ENCODE measurements at places on chromosomes 6 and 20.

DNA sequence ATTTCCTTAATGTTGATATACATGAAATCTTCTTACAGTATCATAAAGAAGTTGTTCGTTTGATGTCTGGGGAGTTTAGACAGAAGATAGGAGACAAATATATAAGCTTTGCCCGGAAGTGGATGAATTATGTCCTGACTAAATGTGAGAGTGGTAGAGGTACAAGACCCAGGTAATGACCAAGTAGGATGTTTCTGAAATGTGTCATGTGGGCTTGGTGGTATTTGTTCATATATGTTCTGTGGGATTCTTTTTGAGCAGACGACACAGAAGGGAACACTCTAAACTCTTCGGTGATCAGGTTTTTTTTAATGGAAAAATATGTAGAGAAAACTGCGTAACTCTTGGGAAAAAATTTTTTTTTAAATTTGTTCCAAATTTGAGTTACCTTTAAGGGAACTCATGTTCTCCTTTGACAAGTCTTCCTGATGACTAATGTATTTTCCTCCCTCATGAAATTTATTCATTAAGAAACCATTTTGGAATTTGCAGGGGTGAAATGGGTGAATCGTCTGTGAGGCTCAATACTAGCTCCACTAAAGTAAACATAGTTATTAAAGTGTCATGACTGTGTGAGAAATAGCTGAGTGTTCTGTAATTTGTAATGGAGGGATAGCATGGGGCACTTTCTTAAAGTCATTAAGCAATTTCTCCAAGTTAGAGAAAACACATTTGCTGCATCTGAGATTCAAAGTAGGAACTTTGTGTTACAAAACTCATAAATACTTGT is 100.6 kb downstream of the MAP3K4 start:
- DNase-seq, result no peak

DNA sequence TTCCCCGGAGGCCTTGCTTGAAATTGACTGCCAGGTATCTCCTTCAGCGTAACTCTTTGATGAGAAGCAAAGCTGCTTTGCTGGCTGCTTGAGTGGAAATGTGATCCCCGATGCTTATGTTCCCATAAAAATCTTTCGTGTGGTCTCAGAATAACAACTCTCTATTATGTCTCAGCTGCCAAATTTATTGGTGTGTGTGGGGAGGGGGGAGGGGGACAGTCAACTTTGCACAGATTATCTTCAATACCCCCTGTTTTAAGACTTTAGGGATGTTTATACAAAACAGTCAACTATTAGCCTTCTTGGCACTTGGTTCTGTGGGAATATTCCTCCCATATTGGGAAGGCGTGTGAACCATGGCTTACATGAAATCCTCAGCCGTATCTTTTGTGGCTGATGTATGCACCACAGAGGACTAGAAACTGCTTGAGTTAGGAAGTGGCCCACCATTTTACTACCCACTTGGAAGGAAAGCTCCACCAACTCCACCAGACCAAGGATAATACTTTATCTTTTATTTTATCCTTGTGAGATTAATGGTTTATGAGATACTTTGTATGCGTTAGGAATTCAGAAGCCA is 101.5 kb upstream of the SLC24A3 start:
- no peak for DNase-seq

DNA sequence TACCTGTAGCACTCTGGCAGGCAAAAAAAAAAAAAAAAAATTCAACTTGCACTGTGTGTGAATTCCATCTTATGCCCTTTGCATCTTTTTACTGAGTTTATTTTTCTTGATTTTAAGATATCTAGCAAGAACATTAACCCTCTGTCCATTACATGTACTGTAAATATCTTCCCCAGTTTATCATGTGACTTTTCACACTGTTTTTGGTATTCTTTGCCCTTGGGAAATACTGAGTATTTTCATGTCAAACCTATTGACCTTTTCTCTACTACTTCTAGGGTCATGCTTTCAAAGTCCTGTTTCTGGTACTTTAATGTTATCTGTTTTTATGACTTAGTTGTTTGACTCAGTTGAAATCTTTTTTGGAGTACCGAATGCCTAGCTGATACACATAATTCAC is 843 bp upstream of the HUS1B start:
- no peak for DNase-seq

- no peak for DNase-seq
Measured at GRCh38 chr20:58014628-58015315, 213.7 kb downstream of the ANKRD60 start.

DNA sequence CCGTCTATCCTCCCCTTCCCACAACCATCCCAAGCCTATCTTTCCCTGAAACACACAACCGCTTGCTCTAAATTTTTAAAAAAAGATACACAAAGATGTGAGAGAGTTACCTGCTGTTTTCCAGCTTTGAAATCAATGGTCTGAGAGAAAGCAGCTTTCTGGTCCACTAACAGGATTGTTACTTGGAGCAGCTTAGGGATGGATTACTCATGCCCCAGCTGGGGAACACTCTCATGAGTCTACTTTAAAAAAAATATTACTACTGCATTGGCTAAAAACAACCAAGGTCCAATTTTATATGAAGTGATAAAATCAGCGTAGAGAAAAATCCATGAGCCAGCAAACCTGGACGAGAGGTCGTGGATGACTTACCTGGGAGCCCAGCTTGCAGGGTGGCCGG is 29.6 kb upstream of the FOXC1 start:
- no peak for DNase-seq

DNA sequence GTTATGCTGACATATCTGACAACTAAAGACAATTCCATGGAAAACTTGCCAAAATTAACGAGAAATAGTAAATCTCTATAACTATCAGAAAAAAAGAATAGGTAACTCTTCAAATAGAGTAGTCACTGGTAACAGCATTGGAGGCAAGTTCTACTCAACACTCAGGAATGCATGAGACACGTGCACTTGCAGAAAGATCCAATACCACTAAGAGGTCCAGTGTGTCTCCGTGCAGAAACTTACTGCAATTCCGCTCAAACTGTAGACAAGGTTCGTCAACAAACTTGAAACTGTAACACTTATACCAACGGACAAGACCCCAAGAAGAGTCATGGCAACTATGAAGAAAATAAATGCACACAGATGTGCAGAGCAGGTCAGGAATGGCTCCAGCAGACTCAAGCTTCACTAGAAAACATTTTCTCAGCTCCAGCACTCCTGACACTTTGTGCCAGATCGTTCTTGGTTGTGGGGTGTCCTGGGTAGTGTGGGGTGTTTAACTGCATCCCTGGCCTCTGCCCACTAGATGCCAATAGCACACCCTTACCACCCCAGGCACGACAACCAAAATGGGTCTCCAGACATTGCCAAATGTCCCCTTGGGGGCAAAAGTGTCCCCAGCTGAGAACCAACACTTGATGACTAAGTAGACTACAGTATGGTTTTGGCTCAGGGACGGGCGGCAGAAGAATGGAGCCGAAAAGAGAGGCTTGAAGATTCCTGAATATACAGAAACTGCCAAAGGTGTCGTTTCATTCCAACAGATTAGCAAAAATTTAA is 134.8 kb downstream of the DTNBP1 start:
- DNase-seq, result no peak

DNA sequence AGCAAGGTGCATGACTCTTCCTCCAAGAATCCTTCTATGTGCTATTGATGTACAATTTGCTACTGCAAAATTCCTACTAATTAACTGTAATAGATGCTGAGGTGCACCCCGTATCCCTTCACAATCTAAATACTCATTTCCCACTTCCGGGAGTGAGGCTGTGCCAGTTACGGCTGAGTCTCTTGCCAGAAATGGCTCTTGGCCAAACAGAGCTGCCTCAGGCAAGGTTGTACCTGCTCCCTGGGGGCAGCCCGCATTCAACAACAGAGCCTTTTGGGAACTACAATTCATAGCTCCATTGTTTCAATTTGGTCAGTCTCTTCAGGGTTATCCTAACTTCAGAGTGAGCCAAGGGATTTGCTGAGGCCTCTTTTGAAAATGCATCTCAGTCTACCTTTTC is 789.8 kb upstream of the MAP3K7 start:
- DNase-seq, result no peak

DNA sequence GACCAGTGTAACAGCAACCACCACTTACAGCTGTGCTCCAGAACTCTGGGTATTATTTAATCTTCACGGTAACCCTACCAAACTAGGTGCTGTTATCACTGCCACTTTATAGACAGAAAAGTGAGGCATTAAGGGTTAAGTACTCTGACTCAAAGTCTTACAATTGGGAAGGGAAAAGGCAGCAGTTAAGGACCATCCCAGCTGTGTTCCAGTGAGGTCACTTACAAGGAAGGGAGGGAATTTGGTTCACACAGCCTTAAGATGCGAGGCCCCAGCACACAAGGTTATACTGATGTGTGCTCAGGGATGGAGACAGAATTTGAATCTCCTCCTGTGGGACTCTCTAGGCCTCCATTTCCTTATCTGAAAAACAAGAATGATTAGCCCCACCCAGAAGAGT is 46.7 kb downstream of the TRERF1 start:
- no peak for DNase-seq

- DNase-seq, result no peak
Measured at GRCh38 chr20:19968466-19969073, 48.6 kb upstream of the NAA20 start.

DNA sequence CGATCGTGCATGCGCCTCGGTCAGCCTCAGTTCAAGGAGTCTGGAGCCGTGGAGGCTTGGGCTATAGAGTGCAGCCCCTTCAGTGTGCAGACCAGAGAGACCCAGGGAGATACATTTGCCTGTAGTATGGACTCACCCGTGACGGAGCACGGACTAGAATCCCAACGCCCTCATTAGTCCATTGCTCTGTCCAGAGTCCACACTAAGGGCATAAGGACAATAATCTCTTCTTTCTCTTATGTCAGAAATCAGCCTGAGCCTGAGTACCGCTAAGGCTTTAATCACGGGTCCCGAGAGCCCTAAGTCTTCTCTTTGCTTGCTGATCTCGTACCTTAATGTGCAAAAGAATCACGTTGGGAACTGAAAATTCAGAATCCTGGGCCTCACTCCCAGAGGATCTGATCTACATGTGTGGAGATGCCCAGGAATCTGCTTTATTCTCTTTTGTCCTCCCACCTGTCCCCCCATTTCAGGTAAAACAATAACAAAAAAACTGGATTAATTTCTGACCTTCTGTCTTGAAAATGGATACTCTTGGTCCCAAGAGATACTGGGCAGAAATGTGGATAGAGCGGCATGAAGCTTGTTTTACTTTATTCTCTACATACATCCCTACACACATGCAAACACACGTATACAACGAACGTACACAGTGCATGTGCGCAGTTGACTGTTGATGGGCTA is 671 bp downstream of the BPHL start:
- DNase-seq, result no peak

GRCh38 chr6:158219228-158219627 is 51.1 kb downstream of the GTF2H5 start:
- DNase-seq, result no peak

GRCh38 chr6:21522797-21523456 is 70.6 kb upstream of the SOX4 start:
- DNase-seq, result no peak

DNA sequence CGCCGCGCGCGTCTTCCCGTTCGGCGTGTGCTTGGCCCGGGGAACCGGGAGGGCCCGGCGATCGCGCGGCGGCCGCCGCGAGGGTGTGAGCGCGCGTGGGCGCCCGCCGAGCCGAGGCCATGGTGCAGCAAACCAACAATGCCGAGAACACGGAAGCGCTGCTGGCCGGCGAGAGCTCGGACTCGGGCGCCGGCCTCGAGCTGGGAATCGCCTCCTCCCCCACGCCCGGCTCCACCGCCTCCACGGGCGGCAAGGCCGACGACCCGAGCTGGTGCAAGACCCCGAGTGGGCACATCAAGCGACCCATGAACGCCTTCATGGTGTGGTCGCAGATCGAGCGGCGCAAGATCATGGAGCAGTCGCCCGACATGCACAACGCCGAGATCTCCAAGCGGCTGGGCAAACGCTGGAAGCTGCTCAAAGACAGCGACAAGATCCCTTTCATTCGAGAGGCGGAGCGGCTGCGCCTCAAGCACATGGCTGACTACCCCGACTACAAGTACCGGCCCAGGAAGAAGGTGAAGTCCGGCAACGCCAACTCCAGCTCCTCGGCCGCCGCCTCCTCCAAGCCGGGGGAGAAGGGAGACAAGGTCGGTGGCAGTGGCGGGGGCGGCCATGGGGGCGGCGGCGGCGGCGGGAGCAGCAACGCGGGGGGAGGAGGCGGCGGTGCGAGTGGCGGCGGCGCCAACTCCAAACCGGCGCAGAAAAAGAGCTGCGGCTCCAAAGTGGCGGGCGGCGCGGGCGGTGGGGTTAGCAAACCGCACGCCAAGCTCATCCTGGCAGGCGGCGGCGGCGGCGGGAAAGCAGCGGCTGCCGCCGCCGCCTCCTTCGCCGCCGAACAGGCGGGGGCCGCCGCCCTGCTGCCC is 1.1 kb downstream of the SOX4 start:
- DNase-seq, result peak; percentile 29

GRCh38 chr6:154161689-154162088 is 122.6 kb downstream of the OPRM1 start:
- no peak for DNase-seq

DNA sequence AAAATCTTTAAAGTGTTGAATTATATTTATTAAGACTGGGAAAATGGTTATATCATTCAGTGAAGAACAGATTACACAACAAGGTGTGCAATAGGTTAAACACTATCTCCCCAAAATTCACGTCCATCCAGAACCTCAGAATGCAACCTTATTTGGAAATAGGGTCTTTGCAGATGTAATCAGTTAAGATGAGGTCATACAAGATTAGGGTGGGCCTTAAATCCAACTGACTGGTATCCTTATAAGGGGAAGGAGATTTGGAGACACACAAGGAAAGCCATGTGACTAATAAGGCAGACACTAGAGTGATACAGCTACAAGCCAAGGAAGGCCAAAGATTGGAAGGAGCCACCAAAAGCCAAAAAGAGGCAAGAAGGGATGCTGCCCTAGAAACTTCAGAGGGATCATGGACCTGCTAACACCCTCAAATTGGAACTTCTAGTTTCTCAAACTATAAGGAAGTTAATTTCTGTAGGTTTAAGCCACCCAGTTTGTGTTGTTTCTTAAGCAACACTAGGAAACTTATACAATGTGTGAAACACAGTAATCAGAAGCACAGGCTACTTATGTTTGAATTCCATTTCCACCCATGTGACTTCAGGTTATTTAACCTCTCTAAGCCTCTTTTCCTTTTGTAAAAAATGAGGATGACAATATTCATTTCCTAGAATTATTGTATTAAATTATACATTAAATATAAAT is 16.9 kb downstream of the ILRUN start:
- DNase-seq, result no peak

- no peak for DNase-seq
Measured at GRCh38 chr20:31790401-31790800, 28.8 kb upstream of the MYLK2 start.

- no peak for DNase-seq
Measured at GRCh38 chr6:89479897-89480296, 46.9 kb downstream of the ANKRD6 start.

GRCh38 chr6:84273048-84273809 is 45.8 kb upstream of the CEP162 start:
- DNase-seq, result no peak

- DNase-seq, result no peak
Measured at GRCh38 chr20:11582060-11582459, 335.6 kb upstream of the BTBD3 start.

Data from stimulated activated CD4-positive, alpha-beta T cell treated with anti-CD3 and anti-CD28 coated beads, Interleukin-4, amount 100 ng/mL, for 4 hours (primary cell).